Suppressor macrophage (primary cell): ENCODE measurements at places on chromosomes 7 and 10.

GRCh38 chr10:91579329-91579985 lies 53.4 kb downstream of the PPP1R3C start:
- no peak for DNase-seq

DNA sequence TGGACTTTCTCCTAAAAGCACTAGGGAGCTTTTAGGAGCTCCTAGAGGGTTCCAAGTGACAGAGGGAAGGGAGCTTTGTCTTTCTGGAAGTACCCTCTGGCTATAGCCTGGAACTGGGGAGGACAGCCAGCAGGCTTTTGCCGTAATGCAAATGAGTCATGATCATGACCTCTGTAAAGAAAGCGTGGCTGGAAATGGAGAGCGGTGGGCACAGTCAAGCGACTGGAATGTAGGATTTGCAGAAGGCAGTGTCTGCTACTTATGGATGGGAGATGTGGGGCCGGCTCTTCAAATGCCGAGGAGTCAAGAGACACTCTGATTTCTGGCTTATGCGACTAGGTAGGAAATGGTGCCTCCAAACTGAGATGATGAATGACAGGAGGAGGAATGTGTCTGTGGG lies 34.6 kb upstream of the PLPP4 start:
- DNase-seq: no peak

GRCh38 chr7:54877683-54878082 lies 118.7 kb upstream of the SEC61G start:
- no peak for DNase-seq

DNA sequence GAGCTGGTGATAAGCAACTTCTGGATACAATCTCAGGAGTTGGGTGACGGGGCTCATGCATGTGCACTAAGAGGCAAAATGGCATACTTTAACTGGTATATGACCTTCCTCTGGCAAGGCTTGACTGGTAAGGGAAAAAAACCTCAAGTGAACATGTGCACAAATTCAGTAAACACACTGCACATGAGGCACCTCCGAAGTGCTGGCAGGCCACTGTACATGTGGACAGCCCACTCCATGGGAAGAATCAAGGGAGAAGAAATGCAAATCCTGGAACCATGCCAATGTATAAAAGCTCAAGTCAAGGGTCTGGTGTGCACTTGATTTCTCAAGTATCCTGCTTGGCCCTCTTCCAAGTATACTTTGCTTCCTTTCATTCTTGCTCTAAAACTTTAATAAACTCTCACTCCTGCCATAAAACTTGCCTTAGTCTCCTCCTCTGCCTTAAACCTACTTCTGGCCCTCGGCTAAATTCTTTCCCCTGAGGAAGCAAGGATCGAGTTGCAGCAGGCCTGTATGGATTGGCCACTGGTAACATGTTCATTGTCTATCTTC lies 167.2 kb downstream of the RAMP3 start:
- DNase-seq: no peak

GRCh38 chr7:90599038-90599437 lies 2.9 kb downstream of the CDK14 start:
- no peak for DNase-seq

DNA sequence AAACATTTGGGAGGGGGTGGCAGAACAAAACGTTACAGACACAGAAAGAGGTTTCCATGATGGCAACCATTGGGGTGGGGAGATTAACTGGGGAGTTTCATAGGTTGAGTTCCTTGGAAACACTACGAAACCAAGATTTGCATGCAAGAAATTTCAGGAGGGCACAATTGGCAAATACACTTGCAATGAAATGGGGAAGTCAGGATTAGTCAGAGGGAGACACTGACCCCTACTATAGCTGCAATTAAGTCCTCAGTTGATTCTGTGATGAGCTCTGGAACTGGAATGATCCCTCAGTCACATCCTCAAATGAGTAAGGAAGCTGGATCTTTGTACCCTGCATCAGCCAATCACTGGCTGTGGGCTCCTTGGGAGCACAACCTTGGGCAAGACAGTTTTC lies 22.1 kb downstream of the CPEB3 start:
- peak; percentile 77 for DNase-seq

DNA sequence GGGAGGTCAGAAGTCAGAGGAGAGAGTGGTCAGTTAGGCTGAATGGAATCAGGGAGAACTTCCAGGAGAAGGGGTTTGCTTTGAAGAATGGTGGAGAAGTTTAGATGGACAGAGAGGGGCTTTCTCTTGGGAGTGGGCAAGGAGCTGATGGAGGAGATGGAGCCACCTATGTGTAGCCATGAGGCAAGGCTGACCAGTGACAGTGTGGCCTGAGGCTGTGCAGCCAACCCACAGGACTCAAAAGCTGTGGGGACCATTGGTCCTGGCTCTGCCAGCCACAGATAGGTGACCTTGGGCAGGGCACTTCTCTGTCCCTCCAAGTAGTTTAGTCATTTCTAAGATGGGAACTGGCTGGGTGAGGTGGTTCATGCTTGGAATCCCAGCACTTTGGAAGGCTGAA lies 18.7 kb downstream of the NEURL1 start:
- DNase-seq: no peak

- DNase-seq: no peak
Measured at GRCh38 chr10:53997953-53998352, 803.1 kb downstream of the PCDH15 start.

- DNase-seq: no peak
Measured at GRCh38 chr7:3378390-3379150, 77.5 kb downstream of the SDK1 start.

DNA sequence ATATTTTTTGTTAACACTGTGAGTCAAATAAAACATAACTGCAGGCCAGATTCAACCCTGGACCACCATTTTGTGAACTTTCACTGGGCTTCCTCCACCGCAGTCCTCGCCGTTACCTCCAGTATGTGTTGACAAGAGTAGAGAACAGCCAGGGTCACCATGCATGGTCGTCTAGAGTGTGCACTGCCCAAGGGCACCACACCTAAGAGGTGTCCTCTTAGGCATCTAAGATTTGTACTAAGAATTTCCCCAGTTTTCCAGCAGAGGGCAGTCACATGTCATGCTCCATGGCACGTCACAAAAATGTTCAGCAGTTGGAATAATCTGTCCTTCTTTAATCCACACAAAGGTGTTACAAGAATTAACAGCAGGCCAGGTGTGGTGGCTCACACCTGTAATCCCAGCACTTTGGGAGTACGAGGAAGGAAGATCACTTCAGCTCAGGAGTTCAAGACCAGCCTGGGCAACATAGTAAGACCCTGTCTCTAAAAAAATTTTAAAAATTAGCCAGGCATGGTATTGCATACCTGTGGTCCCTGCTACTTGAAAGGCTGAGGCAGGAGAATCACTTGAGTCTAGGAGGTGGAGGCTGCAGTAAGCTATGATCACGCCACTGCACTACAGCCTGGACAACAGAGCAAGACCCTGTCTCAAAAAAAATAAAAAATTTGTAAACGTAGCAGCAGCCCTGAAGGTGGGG lies 71.2 kb upstream of the FOXK1 start:
- DNase-seq: peak; percentile 80

DNA sequence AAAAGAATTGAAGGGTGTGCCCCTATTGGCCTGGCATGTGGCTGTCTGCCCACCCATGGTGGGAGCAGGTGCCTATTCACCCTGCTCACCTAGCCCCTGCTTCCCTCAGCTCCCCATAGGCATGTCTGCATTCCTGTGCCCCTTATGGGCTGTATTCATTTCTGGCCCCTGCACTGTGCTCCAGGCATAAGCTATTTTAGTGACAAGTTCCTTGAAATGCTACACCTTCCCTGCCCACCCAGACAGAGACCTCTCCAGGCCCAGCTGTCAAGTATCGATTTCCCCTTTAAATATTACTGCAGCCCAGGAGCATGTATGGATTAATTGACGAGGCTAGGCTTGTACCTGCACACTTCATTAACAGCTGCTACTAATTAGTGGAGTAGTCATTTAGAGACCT lies 235.4 kb downstream of the RPS24 start:
- no peak for DNase-seq

- DNase-seq: no peak
Measured at GRCh38 chr7:151425670-151426440, 14.1 kb downstream of the CRYGN start.

DNA sequence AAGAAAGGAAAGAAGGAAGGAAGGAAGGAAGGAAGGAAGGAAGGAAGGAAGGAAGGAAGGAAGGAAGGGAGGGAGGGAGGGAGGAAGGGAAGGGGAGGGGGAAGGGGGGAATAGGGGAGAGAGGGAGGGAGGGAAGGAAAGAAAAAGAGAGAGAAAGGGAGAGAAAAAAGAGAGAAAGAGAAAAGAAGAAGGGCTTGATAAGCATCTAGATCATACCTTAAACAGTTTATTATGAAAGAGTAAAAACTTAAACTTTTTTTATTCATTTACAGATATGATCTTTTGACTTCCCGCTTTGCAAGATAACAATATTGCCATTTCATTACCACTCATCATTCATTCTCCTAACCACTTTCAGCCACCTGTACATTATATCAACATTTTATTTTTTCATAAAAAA lies 53.6 kb upstream of the TMEM106B start:
- DNase-seq: no peak

GRCh38 chr10:96747734-96748550 lies 27.6 kb upstream of the PIK3AP1 start:
- DNase-seq: peak; percentile 56

- no peak for DNase-seq
Measured at GRCh38 chr10:8407501-8408021, 353.1 kb downstream of the GATA3 start.

GRCh38 chr10:118799777-118800176 lies 45.0 kb upstream of the CACUL1 start:
- DNase-seq: peak; percentile 25

DNA sequence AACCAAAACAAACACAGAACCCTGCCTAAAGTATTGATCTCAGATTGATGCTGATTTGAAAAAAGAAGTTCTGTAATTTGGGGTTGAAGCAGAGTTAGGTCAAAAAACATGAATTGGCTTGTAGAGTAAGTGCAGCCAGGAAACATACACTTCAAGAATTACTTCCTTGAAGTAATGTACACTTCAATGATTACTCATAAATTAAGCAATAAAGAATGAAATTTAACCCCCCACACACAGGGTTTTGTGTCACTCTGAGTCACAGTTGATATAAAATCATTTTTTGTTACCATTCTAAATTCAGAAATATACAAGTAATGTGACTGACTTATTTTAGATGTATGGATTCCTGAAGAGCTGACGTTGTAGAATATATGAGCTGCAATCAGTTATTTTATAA lies 622.2 kb downstream of the POM121L12 start:
- DNase-seq: no peak

DNA sequence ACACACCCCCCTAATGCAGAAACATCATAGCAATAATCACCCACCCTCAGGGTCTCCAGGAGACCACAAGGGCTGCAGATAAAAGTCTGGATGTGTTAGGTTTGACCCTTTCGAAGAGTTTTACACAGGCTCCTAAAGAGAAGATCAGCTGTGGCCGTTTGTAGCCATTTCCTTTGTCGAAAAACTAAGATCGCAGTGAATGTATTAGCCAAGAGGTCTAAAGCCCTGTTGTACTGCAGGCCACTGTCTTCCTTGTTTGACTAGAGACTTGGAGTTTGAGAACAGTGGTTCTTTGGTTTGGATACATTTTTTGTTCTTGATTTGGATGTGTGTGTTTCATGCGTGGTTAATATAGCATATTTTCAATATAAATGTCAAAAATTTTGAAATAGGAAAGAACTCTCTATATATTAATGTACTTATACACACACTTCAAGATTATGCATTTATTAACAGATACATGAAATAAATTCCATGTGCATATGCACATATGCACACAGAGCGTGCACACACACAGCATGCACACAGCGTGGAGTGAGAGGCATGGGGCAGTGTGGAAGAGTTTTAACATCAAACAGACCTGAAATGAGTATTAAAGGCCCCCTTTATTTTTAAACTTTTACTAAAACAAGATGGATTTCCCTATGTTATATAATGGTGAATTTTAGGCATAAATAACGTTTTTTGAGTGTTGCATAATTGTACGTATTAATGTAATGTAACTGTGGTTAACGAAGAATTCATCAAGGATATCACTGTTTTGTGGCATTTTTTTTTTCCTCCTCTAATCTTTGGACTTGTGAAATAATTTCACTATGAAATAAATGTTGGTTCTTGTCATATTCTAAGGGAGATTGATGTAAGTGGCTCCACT lies 2.2 kb downstream of the IKZF1 start:
- DNase-seq: peak; percentile 39

GRCh38 chr7:7157887-7158271 lies 24.5 kb upstream of the C1GALT1 start:
- no peak for DNase-seq

- no peak for DNase-seq
Measured at GRCh38 chr7:24730018-24730369, 27.3 kb downstream of the GSDME start.

DNA sequence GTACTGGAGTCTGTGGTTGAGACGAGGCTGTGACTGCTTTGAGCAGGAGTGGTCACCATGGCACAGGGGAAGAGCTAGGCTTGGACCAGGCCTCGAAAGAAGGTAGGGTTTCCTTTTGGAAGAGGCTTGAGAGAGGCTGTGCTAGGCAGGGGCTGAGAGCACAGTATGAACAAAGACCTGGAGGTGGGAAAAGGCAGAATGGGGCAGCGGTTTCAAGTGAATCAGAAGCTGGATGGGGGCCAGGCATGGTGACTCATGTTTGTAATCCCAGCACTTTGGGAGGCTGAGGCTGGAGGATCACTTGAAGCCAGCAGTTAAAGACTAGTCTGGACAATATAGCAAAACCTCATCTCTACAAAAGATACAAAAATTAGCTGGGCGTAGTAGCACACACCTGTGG lies 65.9 kb downstream of the CLIP2 start:
- DNase-seq: peak; percentile 33

DNA sequence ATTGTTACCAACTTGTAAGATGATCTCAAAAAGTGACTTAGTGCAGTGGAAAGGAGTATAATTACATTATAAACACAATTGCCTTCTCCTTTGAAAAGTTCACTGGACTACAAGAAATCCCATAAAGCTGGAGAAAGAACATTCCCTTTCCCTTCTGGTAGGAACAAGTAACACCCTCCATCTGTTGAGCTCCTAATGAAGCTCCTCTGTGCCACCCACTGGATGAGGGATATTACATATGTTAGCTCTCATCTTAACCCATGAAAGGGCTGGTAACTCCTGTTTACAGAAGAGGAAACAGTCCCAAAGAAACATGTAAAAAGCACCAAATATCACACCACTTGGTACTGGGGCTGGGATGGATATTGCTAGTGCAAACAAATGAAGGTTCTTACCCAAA lies 8.1 kb downstream of the PGAM1 start:
- no peak for DNase-seq

DNA sequence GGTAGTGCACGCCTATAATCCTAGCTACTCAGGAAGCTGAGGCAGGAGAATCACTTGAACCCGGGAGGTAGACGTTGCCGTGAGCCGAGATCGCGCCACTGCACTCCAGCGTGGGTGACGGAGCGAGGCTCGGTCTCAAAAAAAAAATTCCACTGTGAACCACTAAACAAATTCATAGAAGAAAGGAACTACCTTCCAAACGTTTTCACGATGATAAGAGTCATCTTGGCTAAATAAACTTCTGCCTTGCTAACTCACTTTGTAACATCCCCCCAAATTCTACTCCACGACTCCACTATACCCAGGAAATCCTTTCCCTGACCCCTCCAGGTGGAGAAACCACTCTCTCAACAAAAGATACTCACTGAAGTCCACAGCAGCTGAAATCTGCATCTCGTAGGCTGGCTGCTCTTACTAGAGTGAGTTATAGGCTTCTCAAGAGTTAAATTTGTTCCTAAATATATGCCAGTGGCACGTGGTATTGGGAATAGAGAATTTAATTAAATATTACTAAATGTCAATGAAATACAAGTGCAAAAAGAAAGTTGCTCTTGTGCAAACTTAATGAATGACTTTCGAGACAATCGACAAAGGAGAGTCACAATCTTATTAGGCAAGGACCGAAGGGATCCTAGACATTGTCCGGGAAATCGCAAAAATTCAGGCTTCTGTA lies 1.6 kb upstream of the GTF2I start:
- no peak for DNase-seq
